Osteocyte (in vitro differentiated cells): ENCODE measurements at places on chromosomes 5 and 9.

- no peaks in the 10 kb centered on the region for H3K36me3 ChIP-seq
- DNase-seq, result no peak
- H3K4me1 ChIP-seq, result peaks cover 7% of the 10 kb centered on the region
- H3K27ac ChIP-seq, result no peak overlapping the region
These were observed 228.0 kb downstream of the HINT1 start for GRCh38 chr5:130937046-130937445.

DNA sequence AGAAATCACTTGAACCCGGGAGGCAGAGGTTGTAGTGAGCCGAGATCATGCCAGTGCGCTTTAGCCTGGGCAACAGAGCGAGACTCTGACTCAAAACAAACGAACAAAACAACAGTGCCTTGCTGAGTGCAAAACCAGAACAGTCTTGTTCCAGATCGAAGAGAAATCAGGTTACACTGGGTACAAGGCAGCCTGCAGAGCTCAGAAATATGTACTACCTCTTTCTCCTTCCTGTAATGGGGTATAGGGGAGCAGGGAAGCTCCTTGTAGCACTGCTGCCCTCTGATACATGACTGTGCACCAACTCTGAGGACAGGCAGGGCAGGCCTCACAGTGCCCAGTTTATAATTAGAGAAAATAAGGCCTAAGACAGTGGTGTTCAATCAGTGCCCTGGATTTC is 24.7 kb downstream of the TBC1D2 start:
- DNase-seq, result no peak
- H3K27me3 ChIP-seq, result no peaks in the 10 kb centered on the region
- no peak overlapping the region for H3K4me3 ChIP-seq
- peaks cover 32% of the 10 kb centered on the region for H3K4me1 ChIP-seq
- peak overlapping the region; percentile 54 for H3K27ac ChIP-seq
- peaks cover 14% of the 10 kb centered on the region for H3K36me3 ChIP-seq

DNA sequence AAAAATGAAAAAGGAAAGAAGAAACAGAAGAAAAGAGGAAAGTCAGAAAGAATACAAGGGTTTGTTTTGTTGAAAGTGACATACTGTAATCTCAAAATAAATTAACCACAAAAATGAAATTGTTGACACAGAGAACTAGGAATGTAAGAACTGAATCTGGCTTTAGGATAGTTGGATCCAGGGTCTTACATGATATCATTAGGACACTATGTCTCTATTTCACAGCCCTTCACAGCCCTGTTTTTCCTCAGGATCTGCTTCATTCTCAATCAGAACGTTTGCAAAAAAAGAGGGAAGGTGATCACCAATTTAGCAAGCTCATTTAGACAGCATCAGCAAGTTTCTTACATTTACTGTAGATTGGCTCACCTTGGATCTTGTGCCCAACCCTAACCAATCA is 188.5 kb upstream of the NREP start:
- no peak for DNase-seq
- peak overlapping the region; percentile 18 for H3K4me3 ChIP-seq
- H3K27ac ChIP-seq, result peak overlapping the region; percentile 91
- no peaks in the 10 kb centered on the region for H3K27me3 ChIP-seq

DNA sequence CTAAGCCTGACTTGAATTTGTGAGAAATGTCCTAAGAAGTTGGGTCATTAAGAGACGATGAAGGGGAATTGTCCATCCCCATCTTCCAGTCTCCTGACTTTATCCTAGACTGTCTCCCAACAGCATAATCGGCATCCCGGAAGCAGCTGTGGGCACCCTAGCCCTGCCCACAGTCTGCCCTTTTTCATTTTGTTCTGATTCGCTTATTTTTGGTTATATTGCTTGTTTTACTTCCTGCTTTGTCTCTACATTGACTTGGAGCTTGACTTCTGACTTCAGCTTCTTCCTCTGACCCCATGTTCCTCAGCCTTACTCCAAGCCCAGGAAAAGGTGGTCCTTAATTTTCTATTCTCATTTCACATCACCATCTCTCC is 41.8 kb downstream of the UGCG start:
- H3K4me3 ChIP-seq, result no peak overlapping the region
- peaks cover 54% of the 10 kb centered on the region for H3K4me1 ChIP-seq
- H3K27me3 ChIP-seq, result no peaks in the 10 kb centered on the region
- no peak for DNase-seq
- H3K36me3 ChIP-seq, result peaks cover 46% of the 10 kb centered on the region

- no peak overlapping the region for H3K27ac ChIP-seq
- H3K27me3 ChIP-seq, result peaks cover 37% of the 10 kb centered on the region
- no peak overlapping the region for H3K4me3 ChIP-seq
- H3K36me3 ChIP-seq, result no peaks in the 10 kb centered on the region
These were observed 78.2 kb upstream of the SMIM23 start for GRCh38 chr5:171707442-171707792.

DNA sequence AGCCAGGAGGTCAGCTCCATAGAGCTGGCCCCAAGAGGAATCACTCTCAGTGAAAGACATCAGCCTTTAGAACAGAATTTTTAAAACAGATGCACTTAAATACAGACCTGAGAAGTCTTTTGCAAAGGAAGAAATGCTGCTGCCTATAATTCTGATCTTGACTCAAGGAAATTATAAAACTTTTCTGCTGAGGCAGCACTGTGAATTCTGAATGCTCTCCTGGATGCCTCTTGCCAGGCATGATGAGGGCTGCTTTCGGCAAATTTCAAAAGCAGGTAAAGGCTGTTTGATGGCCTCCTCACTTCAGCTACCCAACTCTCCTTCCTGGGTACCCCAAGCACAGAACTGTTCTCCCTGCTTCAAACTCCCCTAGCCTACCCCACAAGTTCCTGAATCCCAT is 174.8 kb downstream of the CDK5RAP2 start:
- DNase-seq, result no peak
- peaks cover 22% of the 10 kb centered on the region for H3K4me1 ChIP-seq
- no peaks in the 10 kb centered on the region for H3K27me3 ChIP-seq
- H3K4me3 ChIP-seq, result no peak overlapping the region

GRCh38 chr5:17991775-17992174 is 357.5 kb downstream of the TAF11L14 start:
- no peak overlapping the region for H3K27ac ChIP-seq
- no peaks in the 10 kb centered on the region for H3K36me3 ChIP-seq
- no peaks in the 10 kb centered on the region for H3K4me1 ChIP-seq
- no peaks in the 10 kb centered on the region for H3K27me3 ChIP-seq
- DNase-seq, result no peak
- no peak overlapping the region for H3K4me3 ChIP-seq

- no peaks in the 10 kb centered on the region for H3K27me3 ChIP-seq
- H3K27ac ChIP-seq, result no peak overlapping the region
- no peaks in the 10 kb centered on the region for H3K4me1 ChIP-seq
- peaks cover 4% of the 10 kb centered on the region for H3K36me3 ChIP-seq
These were observed 225.8 kb downstream of the MLLT3 start for GRCh38 chr9:20396509-20396908.

- H3K4me3 ChIP-seq, result no peak overlapping the region
- DNase-seq, result no peak
- peaks cover 5% of the 10 kb centered on the region for H3K4me1 ChIP-seq
- H3K27me3 ChIP-seq, result no peaks in the 10 kb centered on the region
- no peaks in the 10 kb centered on the region for H3K36me3 ChIP-seq
These were observed 353.6 kb downstream of the SLIT3 start for GRCh38 chr5:168947212-168947868.

DNA sequence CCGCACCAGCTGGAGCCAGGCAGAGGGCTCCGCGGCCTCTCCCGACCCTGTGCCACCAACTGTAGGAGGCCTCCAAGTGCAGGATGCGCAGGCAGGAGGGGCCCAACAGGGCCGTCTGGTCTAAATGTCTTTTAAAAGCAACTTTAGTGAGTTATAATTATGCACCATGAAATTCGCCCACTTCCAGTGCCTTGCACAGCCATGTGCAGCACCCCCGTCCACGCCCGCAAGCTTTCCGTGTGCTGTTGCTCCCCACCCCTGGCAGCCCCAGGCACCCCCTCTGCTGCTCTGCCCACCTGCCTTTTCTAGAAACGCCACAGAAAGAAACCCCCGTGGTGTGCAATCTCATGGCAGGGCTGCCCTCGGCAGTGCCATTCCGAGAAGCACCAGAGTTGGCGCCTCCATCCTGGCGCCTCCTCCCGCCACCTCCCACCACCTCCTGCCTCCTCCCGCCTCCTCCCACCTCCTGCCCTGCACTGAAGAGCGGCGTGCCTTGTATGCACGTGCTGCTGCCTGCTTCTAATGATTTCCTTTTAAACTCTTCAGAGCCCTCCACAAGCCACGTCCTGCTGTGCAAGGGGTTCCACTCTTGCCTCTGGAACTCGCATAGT is 7.5 kb upstream of the SLC6A18 start:
- no peak overlapping the region for H3K27ac ChIP-seq
- no peaks in the 10 kb centered on the region for H3K36me3 ChIP-seq
- H3K4me3 ChIP-seq, result no peak overlapping the region
- no peak for DNase-seq
- H3K4me1 ChIP-seq, result no peaks in the 10 kb centered on the region

DNA sequence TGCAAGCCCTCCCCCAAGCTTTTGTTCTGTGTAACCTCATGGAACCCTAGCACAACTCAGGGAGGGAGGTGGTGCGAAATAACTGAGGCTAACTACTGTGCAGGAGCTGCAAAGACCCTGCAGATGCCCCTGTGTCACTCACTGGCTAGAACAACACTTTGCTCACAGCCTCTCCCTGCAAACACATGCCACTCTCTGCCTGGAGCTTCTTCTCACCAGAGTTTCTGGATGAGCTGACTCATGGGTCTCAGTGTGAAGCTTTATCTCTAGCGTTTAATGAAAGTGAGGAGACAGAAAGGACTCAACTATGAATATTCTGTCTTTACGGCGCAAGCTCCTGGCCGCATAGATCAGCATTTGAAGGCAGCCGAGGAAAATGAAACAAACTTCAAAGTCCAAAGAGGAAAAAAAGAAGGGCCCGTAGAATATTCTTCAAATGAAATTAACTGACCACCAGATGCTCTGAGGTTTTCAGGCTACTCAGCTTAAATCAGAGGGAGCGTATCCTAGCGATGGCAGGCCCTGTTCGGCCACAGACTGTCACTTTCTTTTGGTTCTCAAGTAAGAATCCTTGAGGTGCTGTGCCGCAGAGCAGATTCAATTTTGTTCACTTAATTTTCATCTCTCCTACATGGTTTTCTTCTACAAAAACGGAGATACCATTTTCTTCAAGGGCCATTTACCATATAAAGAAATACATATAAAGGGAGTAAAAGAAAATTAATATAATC is 77.7 kb upstream of the TAS2R1 start:
- no peaks in the 10 kb centered on the region for H3K36me3 ChIP-seq
- peaks cover 24% of the 10 kb centered on the region for H3K4me1 ChIP-seq
- no peak for DNase-seq

GRCh38 chr9:79880626-79881025 is 308.9 kb downstream of the TLE4 start:
- H3K27ac ChIP-seq, result no peak overlapping the region
- peaks cover 6% of the 10 kb centered on the region for H3K4me1 ChIP-seq
- DNase-seq, result no peak
- no peak overlapping the region for H3K4me3 ChIP-seq
- H3K27me3 ChIP-seq, result peaks cover 27% of the 10 kb centered on the region
- H3K36me3 ChIP-seq, result peaks cover 3% of the 10 kb centered on the region

DNA sequence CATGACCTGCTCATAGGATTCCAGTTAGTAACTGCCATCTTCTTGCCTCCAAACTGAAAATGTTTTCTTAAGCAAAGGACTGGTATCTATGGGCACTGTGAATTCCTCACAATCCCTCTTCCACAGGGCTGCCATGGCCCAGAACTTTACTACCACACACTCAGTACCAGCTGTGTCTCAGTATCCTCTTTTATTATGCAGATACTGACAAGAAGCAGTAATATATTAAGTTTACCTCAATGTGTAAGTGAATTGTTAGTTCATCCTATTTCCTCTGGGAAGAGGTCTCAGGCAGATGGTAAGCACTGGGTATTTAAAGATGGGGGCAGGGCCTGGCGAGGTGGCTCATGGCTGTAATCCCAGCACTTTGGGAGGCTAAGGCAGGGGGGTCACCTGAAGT is 320.8 kb upstream of the RFX3 start:
- no peak overlapping the region for H3K4me3 ChIP-seq
- no peaks in the 10 kb centered on the region for H3K4me1 ChIP-seq
- peaks cover 17% of the 10 kb centered on the region for H3K36me3 ChIP-seq
- H3K27me3 ChIP-seq, result no peaks in the 10 kb centered on the region

GRCh38 chr9:89929315-89929672 is 324.5 kb downstream of the GADD45G start:
- no peaks in the 10 kb centered on the region for H3K36me3 ChIP-seq
- H3K27ac ChIP-seq, result no peak overlapping the region
- H3K4me1 ChIP-seq, result peaks cover 23% of the 10 kb centered on the region
- peak; percentile 59 for DNase-seq
- H3K4me3 ChIP-seq, result no peak overlapping the region

DNA sequence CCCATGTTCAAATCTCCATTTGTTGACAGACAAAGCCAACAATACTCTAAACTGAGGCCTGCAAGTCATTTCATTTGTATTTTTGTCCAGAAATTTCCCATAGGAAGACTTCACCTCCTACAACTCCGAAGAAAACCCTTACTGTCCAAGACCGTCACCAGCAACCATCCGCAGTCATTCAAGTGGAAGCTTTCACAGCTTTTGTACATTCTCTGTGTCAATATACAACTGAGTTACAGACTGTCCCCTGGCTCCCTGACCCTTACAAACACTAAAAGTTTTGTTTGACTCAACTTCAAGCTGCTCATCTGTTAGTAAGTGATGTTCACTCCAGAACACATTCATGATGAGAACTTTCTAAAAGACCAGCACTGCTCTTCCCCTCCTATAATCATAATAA is 210.1 kb downstream of the DEPDC1B start:
- H3K27me3 ChIP-seq, result no peaks in the 10 kb centered on the region
- peak overlapping the region; percentile 83 for H3K27ac ChIP-seq
- H3K4me3 ChIP-seq, result no peak overlapping the region
- no peaks in the 10 kb centered on the region for H3K36me3 ChIP-seq
- no peak for DNase-seq

- no peak for DNase-seq
- peak overlapping the region; percentile 36 for H3K27ac ChIP-seq
- H3K4me1 ChIP-seq, result peaks cover 50% of the 10 kb centered on the region
These were observed 26.9 kb downstream of the CNOT6 start for GRCh38 chr5:180521101-180521500.

DNA sequence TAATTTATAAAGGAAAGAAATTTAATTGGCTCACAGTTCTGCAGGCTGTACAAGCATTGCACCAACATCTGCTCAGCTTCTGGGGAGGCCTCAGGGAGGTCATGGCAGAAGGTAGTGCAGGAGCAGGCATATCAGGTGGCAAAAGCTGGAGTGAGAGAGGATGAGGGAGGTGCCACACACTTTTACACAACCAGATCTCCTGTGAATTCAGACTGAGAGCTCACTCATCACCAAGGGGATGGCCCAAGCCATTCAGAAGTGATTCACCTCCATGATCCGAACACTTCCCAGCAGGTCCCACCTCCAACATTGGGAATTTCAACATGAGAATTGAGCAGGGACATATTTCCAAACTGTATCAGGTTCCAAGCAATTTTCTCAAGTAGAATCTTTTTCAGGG is 84.7 kb upstream of the BRINP1 start:
- no peaks in the 10 kb centered on the region for H3K36me3 ChIP-seq
- no peak overlapping the region for H3K27ac ChIP-seq
- no peaks in the 10 kb centered on the region for H3K27me3 ChIP-seq
- H3K4me3 ChIP-seq, result no peak overlapping the region

GRCh38 chr5:5340206-5340729 is 82.2 kb upstream of the ICE1 start:
- peak; percentile 92 for DNase-seq
- no peaks in the 10 kb centered on the region for H3K27me3 ChIP-seq
- no peaks in the 10 kb centered on the region for H3K36me3 ChIP-seq
- H3K27ac ChIP-seq, result peak overlapping the region; percentile 91
